ENCODE measurements at places on chromosomes 3 and 15.

DNA sequence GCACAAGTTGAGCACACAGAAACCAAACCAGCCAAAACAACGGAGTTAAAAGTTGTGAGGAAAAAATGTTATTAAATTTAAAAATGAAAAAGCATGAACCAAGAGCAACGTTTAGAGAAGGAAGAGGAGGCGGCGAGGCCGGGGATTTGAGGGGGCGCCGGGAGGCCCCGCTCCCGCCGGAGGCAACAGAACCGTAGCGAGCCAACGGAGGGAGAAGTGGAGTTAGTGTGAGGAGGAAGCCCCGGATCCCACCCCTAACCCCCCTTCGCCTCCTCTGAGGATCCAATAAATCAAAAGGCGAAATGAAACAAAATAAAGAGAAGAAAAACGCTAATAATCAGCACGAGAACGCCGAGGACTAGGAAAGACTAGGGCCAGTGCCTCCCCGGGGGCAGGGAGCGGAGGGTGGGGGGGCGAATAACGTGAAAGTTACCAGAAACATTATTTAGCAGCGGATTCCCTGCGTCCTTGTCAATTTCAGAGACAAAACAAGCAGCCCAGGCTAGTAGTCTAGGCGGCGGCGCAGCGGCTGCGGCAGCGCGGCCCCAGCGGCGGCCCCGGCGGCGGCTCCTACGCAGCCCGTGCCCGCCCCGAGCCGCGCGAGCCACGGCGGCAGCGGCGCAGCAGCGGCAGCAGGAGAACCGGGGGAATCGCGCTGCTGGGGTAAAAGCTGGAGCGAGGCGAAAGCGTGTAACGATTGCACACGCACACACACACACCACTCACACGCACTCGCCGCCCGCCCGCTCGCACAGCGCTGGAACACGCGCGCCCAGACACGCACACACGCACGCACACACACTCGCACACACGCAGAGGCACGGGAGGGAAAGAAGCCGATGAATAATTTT lies 1.7 kb downstream of the MEIS2 start:
- DNase-seq, result peak; percentile 44

DNA sequence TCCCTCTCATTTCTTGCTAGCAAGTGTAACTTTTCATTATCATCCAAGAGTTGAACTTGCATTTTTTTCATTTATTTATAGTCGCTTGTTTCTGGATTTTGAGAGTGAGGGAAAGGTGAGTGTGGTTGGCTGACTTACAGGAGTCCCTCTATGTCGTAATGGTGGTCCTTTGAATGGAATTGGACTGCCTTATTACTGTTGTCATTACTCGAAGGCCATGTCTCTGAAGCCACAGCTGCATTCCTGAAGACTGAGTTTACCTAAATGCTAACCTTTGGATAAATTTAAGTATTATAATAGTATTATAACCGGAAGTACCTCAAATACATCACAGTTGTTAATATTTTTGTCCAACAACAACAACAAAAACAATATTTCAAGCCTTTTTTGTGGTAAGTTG lies 488.9 kb downstream of the GABRG3 start:
- peak; percentile 24 for DNase-seq

GRCh38 chr3:14943042-14943441 lies 4.3 kb upstream of the NR2C2 start:
- no peak for DNase-seq

DNA sequence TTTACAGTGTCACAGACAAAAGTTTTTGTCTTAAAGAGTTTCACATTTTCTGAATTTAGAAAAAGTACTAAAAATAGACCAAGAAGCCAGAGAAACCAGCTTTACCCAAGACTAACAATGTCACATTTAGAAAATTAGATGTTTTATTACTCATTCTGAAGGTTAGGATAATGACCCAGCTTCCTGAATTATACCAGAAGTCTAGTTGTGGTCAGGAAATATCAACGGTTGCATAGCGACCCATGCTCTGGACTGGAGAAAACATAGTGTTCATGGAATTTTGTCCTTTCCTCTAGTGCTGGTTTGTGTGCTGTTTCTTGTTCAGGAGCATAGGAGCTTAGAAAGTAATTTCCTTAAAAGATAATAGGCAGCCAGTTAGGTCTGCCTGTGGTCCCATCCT lies 59.0 kb downstream of the DPPA2 start:
- peak; percentile 82 for DNase-seq

GRCh38 chr3:159634483-159634882 lies 354.2 kb upstream of the IL12A start:
- DNase-seq, result peak; percentile 85

DNA sequence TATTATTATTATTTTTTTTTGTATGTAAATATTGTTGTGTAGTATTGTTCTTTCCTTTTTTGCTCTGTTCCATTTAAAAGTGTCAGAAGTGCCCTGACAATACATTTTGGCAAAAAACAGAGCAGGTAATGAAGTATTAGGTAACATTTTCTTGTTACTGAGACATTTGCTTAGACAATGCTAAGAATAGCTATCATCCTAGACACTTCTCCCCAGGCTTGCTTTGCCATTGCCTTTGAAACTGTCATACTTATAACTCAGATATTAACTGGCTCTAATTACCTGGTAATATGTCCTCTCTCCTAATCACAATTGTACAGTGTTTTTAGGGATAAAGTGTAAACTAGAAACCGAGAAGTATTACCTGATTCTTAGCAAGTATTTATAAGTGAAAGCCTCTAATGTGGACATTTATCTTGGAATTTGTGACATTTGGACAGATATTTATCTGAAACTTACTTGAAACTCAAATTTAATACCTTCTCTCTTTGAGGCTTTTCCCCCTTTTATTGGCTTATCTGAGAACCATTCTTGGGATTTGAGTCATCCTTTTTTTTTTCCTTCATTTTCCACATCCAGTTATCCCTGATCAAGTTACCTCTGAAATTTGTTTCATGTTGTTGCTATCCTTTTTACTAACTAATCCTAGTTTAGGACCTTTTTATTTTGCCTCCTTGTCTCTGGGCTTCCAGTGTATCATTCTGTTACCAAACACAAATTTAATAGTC lies 13.1 kb downstream of the ARIH1 start:
- DNase-seq, result peak; percentile 37

DNA sequence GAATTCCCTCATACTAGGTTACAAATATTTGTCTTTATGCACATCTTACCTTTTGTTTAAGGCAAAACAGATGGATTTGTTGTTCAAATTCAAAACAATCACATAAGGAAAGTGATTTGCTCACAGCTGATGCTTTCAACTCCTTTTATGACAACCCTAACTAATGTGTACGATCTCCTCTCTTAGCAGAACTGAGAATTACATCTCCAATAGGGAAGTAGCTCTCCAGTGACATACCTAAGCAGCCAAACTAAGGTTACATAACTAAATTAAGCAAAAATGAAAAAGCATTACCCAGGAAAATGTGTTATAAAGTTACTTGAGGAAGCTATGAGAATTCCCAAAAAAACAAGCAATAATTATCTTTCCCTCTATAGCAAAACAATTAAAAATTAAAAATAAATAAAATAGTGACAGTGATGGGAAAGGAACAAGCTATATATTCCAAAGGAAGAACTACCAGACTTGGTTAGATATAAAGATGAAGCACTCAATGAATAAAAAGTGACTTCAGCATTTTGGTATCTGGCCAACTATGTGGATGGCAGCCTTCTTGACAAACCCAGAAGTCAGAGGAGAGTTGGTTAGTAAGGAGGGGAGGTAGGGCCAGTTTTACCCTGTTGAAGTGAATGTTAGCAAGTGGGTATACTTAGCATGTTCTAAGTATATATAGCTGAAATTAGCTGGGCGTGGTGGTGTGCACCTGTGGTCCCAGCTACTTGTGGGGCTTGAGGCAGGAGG lies 32.4 kb downstream of the PEAK1 start:
- DNase-seq, result peak; percentile 38

DNA sequence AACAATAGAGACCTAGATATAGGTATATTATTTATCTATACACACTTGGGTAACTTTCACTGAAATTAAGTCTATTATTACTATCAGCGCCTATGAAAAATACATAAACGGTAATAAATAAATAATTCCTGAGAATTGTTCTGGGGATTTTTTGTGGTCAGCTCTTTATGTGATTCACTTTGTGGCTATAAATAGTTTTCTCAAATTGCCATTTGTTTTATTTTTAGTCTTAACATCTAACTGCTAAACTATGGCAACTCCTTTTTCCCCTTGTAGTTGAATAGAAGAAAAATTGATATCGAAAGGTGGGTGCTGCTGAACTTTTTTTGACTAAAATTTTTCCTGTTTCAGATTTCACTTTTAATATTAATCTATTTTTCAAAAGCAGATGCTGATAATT lies 189.0 kb downstream of the VGLL3 start:
- DNase-seq, result peak; percentile 68

DNA sequence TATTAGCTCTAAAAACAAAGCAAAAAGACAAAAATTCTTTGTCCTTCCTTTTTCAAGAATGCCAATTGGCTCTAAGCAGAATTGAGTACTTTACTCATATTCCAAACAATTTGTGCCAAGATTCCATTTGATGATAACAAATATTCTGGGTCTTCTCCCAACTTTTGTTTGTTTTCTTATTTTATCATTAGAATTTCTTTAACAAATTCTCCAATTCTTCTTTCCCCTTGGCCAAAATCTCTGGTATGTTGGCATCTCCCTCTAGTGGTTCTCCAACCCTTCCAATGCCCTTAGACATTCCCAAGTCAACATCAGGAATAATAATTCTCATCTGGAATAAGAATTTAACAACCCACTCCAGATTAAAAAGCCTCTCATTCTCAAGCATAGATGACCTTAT lies 5.3 kb downstream of the CPOX start:
- no peak for DNase-seq

DNA sequence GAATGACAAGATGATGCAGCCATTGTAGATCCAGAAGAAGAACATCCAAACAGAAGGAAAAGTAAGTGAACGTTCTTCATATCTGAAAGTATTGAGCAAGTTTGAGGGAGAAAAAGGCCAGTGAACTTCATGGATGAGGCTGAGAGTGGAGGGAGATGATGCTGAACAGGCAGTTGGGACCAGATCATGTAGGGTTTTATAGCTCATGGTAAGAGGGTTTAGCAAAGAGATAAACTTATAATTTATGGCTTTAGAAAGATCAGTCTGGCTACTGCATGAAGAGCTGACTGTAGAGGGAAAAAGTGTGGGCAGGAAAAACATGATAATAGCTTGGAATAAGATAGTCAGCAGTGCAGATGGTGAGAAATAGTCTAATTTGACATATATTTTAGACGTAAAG lies 192.6 kb upstream of the LPP start:
- DNase-seq, result no peak

Measured in fibroblast of skin of right biceps (primary cell).